Fibroblast of upper back skin (primary cell): ENCODE measurements at places on chromosomes 4 and X.
A peak's percentile ranks its signal among the peaks of the same experiment; 100 is the strongest.

DNA sequence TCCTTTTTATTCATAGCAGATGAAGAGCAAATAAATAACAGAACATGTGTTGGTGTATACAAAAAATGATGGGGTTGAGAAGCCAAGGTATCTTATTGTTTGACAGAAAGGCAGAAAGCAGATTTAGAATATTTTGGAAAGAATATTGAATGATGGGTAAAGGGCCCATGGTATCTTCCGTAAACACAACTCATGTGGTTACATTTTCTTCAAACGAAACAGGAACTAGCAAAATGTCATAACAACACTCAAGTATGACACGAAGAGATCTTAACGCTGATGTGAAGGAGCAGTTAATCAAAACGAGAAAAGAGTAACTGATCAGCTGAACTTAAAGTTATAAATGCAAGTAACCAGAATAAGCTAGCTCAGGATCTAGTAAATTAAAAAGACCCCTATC is 195.7 kb upstream of the GK2 start:
- no peak for DNase-seq

GRCh38 chrX:44020693-44021092 is 47.5 kb upstream of the NDP start:
- no peak for DNase-seq

DNA sequence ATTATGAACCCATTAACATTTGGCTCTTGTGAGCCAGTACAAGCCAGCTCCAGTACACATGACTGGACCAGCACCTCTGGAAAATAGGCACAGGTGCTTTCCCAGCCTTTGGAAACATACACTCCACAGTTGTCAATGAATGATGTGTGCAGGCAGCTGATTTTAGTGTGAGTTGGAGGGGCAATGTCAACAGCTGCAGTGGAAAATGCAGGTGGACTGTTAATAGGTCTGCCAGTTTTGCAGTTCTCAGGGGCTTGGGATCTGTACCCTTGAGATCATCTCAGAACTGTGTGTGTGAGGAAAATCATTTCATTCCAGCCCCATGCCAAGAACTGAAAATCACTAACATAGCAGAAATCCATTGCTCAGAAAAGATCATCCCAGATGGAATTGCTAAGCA is 81.7 kb upstream of the CHRDL1 start:
- DNase-seq, result no peak

- no peak for DNase-seq
Observed at GRCh38 chr4:2301225-2301642, 39.3 kb upstream of the MXD4 start.

GRCh38 chr4:9812501-9813340 is 31.3 kb downstream of the DRD5 start:
- DNase-seq, result no peak

- DNase-seq, result no peak
Observed at GRCh38 chr4:150960818-150961217, 54.3 kb downstream of the LRBA start.

GRCh38 chrX:74015379-74016019 is 288.5 kb upstream of the ZCCHC13 start:
- peak; percentile 58 for DNase-seq

DNA sequence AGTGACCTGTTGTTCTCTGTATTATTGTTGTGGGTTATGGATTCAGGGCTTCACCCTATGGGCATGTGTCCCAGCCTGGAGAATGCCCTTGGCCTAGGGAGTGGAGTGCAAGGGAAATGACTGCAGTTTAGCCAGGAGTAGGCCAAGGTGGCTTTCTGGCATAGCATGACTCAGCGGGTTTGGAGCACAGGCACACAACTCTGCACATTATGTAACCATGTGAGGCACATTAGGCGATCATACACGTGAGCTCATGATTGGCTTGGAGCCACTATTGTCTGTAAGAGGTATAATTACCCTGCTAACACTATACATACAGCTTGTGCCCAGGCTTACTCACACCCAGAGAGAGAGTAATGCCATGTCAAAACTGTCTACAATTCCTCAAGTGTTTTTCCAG is 35.1 kb upstream of the TACR3 start:
- peak; percentile 15 for DNase-seq

DNA sequence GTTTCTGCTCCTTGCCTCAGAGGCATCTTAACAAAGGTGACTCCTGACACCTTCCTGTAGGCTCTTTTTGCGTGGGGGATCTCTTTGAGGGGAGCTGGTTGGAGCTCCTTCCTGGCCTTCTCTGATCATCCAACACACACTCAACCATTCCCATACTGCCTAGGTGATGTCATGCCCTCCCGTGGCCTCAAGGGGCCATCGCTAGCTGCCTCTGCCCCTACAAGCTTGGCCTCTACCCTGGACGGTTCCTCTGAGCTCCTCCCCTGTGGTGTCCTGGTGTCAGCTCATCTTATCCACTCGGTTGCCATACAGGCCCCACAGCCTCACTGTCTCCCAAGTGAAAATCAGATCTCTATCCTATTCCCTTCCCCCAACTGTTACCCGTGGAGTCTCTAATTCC is 13.7 kb upstream of the ZNF185 start:
- no peak for DNase-seq

DNA sequence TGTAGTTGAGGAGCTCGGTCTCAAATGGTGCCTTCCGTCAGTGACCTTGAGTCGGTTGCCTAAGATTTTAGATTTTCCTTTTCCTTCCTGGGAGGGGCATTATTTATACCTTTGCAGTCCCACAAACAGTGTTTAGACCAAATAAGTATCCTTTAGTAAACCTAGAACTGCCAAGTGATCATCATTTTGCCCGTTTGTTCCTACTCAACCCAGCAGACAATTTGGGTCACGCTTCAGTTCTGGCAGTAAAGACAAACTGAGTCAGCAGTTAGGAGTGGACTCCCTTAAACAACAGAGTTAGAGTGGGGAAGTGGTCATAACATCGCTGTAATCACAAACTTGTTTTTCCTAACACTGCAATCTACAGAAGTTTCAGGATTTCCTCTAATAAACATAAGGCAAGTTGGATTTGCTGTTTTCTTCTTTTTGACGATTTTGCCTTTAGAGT is 777 bp upstream of the WDFY3 start:
- DNase-seq, result peak; percentile 3

GRCh38 chrX:155242300-155242699 is 22.0 kb downstream of the RAB39B start:
- no peak for DNase-seq

DNA sequence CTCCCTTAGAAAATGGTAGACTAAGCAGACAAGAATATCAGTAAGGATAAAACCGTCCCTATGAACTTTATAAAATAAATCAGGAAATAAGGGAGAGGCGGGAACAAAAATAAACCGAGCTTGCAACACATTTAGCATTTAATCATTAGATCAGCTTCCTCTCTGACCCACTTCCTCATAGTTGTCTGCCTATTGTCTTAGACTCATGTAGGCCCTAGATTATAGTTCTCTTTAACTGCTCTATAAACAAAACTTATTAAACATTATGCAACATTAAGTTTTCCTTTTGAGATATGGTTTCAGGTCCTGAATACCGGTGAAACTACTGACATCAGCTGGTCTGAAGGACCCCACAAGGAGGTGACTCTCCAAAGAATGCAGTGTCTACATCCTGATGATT is 15.8 kb upstream of the SRD5A3 start:
- no peak for DNase-seq

GRCh38 chrX:125203737-125204578 is 115.7 kb upstream of the TEX13C start:
- DNase-seq, result peak; percentile 36

- DNase-seq, result peak; percentile 32
Observed at GRCh38 chr4:108793415-108793814, 30.6 kb upstream of the ETNPPL start.

- DNase-seq, result no peak
Observed at GRCh38 chr4:78145622-78146021, 88.5 kb downstream of the FRAS1 start.

- no peak for DNase-seq
Observed at GRCh38 chrX:71298119-71298518, 3.4 kb upstream of the ITGB1BP2 start.

DNA sequence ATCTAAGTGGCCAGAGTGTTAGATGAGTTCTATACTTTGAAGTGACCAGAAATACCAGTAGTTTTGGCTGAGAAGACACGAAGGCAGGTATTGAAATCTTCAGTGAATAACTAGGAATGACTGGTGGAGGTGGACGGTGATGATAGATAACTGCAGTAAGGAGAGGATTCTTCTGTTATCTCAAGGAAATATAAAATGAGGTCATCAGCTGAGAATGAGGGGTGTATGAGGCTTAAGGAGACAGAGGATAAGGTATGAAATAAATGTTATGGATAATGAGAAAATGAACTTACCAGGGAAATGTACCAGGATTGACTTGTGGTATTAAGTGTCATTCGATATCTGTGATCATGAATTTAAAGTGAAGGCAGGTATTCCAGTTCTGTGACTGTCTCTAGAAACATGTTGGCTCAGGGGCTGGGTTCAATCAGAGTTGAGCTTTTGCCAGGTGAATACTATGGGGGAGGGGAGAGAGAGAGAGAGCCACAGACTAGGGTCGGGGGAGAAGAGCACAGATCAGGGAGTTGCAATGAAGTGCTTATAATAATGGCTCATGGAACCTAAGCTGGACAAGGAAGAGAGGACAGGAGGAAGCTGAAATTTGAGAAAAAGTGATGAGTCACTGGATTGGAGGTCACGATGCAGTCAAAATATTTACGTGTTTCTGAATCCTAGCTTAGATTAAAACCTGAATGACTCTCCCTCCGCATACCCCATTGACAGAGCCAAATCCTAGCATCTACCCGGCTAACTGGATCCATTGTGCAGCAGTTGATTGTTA is 37.5 kb upstream of the BRS3 start:
- no peak for DNase-seq

DNA sequence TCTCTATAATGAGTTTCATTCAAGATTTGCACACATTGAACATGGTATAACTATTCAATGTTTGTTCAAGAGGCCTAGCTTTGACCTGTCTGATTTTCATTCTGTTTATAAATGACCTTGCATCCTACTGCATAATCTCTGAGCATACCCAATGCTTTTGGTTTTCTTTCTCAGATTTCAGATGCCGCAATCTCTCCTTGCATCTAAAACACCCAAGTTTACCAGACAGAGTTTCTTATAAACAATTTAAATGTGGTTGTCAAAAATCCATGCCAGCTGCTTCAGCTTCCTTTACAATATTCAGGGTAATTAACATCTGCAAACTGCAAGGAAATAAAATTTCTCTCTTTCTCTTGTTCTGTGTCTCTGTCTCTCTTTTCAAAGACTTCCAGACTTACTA is 123.0 kb upstream of the PCDH18 start:
- no peak for DNase-seq

DNA sequence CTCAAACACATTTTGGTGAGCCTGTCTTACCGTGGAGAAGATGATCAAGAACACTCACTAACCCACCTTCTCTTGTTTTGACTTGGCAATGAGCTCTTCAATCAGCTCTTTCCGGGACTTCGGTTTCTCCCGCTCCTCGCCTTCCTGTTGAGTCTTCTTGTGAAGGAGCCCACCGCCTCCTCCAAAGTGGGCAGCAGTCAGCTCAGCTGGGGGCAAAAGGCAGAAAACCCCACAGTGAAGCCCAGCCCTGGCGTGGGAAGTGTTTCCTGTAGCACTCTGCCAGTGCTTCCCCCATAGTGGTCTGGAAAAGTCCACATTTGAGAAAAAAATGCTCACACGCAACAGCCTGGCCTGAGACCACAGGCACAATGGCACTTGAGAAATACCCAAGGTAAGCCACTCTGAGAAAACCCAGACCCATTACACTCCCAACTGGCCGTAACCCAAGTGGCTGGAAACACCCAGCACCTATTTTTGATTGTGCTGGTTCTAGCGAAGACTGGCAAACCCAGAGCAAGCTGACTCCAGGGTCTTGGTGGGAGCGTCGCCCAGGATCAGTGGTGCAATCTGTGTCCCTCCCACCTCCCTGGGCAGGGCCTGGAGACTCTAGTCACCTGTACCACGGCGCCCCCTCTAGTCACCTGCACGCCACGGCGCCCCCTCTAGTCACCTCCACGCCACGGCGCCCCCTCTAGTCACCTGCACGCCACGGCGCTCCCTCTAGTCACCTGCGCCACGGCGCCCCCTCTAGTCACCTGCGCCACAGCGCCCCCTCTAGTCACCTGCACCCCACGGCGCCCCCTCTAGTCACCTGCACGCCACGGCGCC is 8.6 kb downstream of the NOP14 start:
- no peak for DNase-seq

GRCh38 chr4:176800891-176801534 is 8.3 kb upstream of the VEGFC start:
- DNase-seq, result peak; percentile 72

DNA sequence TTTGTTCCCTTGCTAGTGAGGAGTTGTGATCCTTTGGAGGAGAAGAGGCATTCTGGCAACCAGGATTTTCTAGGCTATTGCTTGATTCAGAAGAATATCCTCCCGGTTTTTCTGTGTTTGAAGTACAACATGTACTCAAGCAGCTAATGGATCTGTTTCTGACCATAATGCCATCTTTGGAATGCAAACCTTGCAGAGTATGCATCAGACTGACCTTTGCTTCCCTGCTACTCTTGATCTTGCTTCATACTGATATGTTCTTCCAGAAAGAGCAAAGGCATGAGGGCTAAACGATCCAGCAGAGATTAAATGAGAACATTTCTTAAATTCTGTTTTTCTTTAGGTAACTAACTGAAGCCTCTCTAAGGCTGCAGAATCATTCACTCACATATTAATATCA is 265.4 kb upstream of the SLC7A11 start:
- DNase-seq, result peak; percentile 54

GRCh38 chr4:15809058-15809457 is 30.9 kb downstream of the CD38 start:
- no peak for DNase-seq

- no peak for DNase-seq
Observed at GRCh38 chr4:87965501-87965975, 10.0 kb upstream of the SPP1 start.

DNA sequence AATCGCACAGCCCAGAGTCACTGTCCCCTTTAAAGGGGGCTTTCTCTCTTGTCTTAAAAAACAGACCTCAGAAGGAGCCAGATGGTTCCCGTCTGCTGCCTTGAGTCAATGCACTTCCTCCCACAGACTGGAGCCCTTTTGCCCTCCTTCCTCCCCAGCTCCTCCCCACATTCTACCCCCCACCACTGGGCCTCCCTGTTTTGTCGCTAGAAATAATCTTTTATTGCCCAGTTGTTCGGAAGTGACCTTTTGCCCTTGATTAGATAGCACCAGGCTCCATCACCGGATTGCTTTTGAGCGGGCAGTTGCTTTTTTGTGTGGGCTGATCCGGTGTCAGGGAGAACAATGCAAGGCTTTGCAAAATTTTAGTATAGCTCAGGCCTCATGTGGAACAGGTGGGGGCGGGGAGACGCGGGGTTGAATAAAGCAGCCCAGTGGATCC is 47.7 kb downstream of the SPRY1 start:
- DNase-seq, result peak; percentile 27

DNA sequence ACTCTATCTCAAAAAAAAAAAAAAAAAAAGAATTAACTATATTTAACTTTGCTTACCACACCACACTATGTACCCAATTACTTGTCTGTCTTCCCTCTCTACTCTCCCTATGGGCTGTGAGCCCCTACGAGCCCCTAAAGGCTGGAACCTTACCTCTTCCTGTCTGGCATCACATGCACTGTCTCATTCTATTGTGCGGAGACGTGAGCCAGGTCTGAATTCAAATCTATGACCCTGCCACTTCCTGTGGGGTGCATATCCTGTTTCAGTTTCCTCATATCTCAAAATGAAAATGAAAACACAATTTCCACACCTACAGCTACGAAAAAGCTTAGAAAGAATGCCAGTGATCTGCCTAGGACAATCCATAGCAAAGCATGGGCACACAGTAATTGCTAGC is 42.9 kb upstream of the HS3ST1 start:
- DNase-seq, result no peak
